ENCODE measurements at places on chromosomes 7 and 10.

GRCh38 chr10:94293354-94293753 is 69.4 kb downstream of the NOC3L start:
- no peak for DNase-seq

- DNase-seq: no peak
Measured at GRCh38 chr7:75818472-75818871, 4.9 kb upstream of the CCL24 start.

DNA sequence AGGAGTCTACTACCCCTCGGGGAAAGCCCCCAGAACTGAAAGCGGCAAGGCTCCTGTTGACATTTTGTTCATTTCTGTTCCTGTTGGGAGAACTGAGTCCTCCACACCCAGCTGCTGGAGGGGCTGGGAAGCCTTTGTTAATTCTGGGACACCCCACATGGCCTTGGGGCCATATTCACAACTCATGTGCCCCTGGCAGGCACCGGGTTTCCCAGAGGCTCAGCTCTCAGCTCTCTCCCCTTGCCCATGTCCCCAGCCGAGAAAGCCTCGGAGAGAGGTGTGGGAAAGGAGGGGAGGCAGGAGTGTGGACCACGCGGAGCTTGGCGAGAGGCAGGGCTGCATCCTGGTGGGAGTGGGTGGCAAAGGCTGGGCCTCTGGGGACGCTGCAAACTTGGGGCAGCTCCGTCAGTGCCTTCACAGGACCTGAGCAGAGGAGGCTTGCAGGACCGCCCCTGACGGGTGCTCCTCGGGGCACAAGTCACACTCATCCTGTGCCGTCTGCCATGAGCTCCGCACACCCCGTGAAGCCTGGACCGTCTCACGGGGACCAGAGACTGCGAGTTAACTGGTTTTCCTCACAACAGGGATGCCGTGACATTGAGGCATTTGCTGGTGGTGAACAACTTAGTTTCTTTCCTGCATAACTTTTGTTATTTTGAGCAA is 140.9 kb downstream of the DNAJB6 start:
- DNase-seq: no peak

- no peak for DNase-seq
Measured at GRCh38 chr7:46747869-46748576, 827.0 kb upstream of the IGFBP3 start.

GRCh38 chr10:102231357-102232318 is 5.5 kb downstream of the ELOVL3 start:
- peak; percentile 71 for DNase-seq

DNA sequence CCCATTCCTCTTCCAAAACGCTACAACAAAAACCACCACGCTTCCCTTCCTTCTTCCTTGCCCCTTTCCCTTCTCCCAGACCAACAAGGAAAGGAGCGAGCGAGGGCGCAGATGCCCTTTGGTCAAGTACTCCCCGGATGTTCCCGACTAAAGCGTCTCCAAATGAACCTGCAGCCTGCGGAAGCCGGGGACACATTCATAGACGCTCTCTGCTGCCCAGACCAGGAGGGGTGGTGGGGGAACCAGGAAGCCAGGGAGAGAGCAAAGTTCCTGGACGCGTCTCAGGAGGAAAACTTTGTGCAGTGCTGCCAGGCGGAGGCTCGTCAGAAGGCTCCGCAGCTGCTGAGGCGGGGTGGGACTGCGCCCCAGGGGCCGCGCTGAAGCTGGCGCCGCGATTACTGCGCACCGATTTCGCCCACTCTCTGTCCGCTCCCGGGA is 754 bp downstream of the SEMA3D start:
- DNase-seq: no peak

Data from erythroblast (primary cell).